ENCODE measurements at places on chromosomes 16 and 17.
A peak's percentile ranks its signal among the peaks of the same experiment; 100 is the strongest.

GRCh38 chr17:31582151-31582907, 190.9 kb downstream of the RAB11FIP4 start:
- DNase-seq, result no peak

DNA sequence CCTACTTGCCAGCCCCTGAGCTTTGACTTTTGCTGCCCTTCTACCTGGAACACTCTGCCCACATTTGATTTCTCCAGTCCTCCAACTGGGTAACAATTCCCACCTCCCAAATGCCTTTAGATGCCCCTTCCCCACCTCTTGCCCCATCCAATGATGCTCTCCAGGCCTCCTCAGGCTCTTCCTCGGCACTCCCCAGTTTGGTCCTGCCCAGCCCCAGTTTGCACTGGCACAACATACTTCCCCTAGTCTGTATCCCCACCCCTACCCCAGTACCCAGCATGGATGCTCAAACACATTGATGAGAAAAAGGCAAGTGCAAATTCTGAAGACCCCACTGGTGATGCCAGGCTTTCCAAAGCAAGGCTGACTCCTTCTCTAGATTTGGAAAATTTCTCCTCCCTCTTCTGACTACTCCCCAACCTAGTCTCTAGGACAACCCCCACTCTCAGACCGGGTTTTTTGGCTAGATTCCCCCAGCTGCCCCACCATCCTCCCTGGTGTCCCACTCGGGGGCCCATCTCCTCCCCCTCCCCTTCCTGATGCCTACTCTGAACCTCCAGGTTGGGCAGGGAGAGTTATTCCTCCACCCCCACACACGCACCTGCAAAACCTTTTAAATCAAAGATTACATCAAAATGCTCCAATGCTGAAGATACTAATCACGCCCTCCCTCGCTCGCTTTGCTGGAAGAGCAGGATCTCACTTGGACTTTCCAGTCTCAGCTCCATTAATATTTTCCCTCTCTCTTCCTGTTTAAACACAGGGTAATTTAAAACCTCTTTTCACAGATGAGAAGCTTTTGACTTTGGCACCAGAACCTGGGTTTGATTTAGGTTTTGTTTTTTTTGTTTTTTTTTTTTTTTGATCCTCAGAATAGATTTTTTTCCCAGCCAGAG, 94.9 kb downstream of the TMEM132E start:
- DNase-seq, result no peak

- DNase-seq, result no peak
Measured at GRCh38 chr17:39080421-39081078, 70.9 kb downstream of the PLXDC1 start.

- no peak for DNase-seq
Measured at GRCh38 chr16:70258946-70259345, 7.2 kb upstream of the EXOSC6 start.

DNA sequence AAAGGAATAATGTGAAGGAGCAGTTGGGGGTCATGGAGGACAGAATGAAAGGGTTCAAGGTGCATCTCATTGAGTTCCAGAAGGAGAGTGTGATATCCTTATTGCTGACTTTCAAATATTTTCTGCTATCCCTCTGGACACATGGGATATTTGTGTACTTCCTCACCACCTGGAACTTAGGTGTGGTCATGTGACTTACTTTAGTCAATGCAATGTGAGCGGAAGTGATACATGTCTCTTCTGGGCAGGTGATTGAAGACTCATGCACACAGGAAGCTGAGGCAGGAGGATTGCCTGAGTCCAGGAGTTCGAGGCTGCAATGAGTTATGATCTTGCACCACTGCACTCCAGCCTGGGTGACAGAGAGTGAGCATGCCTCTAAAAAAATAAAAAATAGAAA, 36.7 kb upstream of the TANC2 start:
- no peak for DNase-seq

DNA sequence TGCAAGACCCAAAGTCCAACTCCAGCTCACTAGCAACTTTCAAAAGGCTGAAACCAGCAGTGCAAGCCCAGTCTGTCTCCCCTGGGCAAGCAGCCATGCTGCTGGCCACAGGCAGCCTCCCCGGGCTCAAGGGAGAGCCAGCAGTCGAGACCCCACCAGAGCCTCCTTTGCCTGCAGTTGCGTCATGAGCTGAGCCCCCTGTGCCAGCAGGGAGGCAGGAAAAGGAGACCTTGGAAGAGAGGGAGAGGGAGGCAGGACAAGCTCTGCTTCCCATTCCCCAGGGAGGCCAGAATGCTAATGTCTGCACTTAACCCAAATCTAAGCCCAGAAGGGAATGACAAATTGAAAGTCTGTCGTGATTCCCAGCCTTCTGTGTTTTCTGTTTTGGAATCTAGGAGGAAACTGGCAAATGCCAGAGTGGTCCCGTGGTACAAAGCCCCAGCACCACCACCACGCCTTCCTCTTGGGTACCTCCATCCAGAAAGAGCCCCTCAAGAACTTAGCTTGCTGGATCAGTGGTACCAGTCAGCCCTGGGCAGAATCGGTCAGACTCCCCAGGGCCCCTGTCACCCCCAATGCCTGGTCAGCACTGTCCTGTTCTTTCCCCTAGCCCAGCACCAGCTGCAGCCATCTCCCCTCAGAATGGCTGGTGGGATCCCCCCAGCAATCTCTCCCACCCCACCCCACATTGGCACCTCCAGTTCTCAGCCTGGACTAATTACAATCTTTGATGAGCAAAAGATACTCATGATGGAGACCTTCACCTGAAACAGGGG, 99.3 kb upstream of the TNRC6C start:
- DNase-seq, result no peak

GRCh38 chr17:81427173-81428120, 32.2 kb downstream of the BAHCC1 start:
- no peak for DNase-seq

GRCh38 chr17:70098030-70098429, 23.0 kb downstream of the KCNJ16 start:
- DNase-seq, result no peak

DNA sequence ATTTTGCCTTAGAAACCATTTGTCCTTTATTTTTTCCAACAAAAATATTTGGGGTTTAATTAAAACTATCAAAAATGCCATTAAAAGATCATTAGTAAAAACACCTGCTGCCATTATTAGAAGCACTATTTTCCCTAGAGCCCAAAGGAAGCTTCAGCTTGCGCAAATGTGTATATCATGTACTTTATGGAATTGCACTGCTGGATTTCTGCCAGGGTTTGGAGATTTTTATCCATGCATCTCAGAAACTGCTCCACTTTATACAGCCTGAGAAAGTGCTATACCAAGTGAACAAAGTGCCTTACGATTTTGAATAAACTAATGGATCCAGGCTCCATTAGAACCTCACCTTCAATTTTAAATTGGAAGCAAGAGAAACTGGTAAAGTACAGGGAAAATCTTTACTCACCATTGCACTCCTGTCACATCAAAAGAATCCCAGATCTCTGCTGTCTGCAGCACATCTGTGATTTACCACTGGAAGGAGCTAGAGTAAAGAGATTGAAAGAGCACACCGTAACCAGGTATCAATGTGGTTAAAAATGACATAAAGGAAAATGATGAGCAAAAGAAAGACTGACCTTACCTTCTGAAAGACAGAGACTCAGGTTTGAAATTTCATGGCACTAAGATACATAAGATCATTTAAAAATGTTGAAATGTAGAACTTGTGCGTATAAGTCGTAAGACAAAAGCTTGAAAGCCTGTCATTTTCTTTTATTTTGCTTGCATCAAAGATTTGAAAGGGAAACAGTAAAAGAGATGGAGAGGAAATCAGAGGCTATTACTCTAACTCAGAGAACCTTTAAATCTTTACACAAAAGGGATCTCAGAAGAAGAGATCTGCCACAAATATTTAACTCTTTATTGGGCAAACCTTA, 678.1 kb upstream of the GOT2 start:
- DNase-seq, result no peak

GRCh38 chr16:27326738-27327585, 13.2 kb downstream of the IL4R start:
- DNase-seq, result peak; percentile 51

DNA sequence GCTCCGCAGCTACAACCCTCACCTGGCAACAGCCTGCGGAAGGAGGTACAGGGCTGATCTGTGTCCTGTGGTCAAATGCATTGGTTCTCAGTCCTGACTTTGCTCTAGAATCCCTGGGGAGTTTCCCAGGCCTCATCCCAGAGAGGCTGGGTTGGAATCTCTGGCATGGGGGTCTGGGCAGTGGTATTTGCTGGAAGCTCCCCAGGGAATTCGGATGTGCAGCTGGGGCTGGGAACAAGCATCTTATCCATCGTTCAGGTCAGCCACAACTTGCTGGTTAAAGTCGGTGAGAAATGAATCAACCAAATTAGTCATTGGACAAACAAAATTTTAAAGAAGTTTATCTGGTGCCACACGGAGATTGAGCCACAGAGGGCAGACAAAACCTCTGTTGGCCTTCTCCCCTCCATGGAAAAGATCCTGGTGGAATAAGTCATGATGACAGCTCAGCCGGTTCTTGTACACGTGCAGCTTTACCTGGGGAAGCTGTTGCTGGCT, 231.2 kb downstream of the FOXL1 start:
- DNase-seq, result no peak

GRCh38 chr17:50539762-50540559, 7.0 kb upstream of the SPATA20 start:
- no peak for DNase-seq

DNA sequence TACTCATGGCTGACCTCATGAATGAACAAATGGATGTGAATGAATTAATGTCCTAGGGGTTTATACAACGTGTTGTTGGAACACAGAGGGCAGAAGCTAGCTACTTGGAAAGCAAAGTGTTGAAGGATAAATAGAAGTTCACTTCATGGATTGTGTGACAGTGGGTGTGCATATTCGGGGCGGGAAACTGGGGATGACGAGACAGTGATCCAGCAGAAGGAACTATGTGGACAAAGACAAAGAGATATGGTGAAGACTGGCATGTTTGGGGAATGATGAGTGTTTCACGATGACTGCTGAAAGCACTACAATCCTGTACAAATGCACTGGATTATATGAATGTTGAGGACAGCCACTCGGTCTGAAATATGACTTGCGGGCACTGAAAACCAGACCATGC, 250.5 kb upstream of the C16orf82 start:
- no peak for DNase-seq

- DNase-seq, result no peak
Measured at GRCh38 chr17:37430051-37430627, 23.5 kb downstream of the TADA2A start.

- DNase-seq, result no peak
Measured at GRCh38 chr16:12294471-12294870, 317.9 kb downstream of the SNX29 start.

- no peak for DNase-seq
Measured at GRCh38 chr16:46519063-46519462, 102.1 kb downstream of the SHCBP1 start.

DNA sequence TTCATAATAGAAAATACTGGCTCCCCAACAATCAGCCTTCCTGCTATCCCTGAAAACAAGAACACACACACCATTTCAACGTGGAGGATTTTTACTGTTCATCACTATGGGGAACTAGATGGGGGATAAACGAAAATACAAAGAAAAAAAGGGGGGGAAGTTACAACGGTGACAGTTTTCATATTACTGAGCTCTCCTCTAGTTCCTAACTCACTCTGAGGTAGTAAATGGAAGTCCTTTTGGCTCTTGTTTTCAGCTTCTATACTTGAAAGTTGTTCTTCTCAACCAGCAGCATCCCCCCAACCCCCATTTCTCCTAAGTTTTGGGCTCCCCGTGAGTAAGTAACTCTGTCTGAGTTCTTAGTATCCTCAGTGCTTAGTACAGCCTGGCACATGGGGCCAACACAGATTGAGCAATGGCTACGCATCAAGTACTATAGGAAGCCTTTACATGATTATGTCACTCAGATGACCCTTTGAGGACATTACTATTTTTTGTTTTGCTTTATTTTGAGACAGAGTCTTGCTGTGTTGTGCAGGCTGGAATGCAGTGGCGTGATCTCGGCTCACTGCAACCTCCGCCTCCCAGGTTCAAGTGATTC, 4.2 kb upstream of the CORO7 start:
- DNase-seq, result no peak

DNA sequence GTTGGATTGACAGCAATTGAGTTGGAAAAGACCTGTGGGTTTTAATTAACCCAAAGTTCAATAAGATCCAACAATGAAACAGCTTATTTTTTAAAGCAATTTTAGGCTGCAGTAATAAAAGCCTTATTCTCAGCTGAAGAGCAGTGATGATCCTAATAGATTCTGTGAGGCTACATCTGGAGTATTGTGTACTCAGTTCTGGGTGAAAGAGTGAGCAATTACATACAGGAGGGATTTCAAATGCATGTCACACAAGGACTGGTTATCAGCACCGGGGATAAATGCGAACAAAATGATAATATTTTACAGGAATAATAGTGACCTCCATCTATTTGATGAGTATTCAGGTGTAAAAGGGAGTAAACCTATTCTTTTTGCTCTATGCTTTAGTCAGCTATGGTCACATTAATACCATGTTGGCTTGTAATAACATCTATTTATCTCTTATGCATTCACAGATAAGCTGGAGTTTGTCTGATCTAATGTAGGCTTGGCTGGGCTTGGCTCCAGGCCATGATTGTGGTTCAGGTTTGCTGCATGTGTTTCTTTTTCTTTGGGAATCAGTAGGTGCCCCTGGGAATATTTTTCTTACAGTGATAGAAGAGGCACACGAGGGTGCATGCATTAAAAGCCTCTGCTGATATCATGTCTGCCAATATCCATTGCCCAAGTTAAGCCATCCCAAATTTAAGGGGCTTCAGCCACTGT, 22.2 kb upstream of the TOX3 start:
- no peak for DNase-seq

GRCh38 chr16:89574681-89575246, 794 bp upstream of the CPNE7 start:
- peak; percentile 55 for DNase-seq

- no peak for DNase-seq
Measured at GRCh38 chr16:84678541-84678940, 21.3 kb upstream of the USP10 start.

- DNase-seq, result no peak
Measured at GRCh38 chr16:14015948-14016347, 55.2 kb upstream of the MRTFB start.

DNA sequence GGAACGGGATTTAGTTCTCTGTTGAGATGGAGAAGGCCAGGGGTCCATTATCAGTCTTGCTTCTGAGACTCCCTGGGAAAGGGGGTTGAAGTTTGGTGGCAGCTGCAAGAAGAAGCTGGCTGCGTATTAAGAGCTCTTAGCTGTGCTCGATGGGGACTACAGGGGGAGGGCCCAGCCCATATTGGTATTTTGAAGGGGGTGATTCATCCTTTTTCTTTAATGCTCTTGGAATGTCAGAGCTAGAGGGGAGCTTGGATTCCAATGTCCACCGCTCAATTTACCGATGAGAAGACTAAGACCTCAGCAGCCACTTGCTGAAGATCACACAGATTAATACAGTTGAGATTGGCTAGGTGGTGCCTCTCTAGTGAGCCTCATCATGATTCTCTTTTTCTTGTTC, 5.0 kb downstream of the NOG start:
- DNase-seq, result no peak

- no peak for DNase-seq
Measured at GRCh38 chr16:1487395-1488053, 1.2 kb downstream of the PTX4 start.
